Activated CD8-positive, alpha-beta memory T cell treated with anti-CD3 and anti-CD28 coated beads for 1 hour (primary cell): ENCODE measurements at places on chromosomes 16 and 17.

- DNase-seq = no peak
Observed at GRCh38 chr17:65864394-65864793, 302.9 kb upstream of the AXIN2 start.

DNA sequence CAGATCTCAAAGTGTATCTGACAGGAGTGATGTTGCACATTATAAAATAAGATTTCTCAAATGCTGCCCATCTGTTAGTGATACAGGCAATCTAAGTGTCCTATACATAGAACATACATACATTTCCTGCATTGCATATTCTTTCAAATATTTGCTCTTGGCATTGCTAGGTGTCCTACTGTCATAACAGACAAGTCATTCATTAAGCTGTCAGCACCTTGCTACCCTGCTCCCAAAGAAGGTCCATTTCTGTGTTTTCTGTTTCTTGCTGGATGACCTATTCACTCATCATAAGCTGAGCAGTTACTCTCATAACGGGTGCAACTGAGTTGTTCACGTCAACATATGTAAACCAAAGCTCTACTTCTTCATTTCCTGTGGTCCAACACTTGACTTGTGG is 719.0 kb downstream of the KCNJ2 start:
- no peak for DNase-seq

DNA sequence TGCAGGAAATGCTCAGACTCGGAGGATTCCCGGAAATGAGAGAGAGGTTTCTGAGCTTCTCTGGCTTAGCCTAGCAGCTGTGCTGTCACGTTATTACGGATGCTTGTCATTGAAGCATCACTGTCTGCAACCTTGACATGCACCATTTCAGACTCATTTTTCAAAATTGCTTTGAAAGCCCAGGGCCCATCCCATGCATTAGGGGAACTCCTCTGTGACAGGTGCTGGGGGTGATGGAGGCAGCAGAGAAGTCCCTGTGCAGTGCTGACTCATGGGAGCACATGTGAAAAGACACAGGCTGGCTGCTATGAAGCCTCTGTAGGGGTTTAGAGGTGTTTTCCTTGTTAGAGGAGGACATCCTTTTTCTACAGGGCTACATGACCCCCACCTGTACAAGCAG is 214.0 kb upstream of the MPHOSPH6 start:
- DNase-seq = no peak

GRCh38 chr16:572865-573650 is 3.3 kb downstream of the PIGQ start:
- DNase-seq = no peak

DNA sequence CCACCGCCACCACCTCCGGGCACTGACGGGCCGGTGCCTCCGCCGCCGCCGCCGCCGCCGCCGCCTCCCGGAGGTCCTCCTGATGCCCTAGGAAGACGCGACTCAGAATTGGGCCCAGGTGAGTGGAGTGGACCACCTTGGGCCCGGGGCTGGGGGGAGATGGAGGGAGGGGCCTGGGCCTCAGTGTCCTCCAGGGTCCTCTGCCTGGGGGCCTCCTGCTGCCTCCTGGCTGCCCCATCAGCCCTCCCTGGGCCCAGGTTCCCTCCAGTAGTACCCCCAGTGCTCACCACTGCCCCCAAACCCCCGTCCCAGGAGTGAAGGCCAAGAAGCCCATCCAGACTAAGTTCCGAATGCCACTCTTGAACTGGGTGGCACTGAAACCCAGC is 19.9 kb downstream of the SPATA32 start:
- no peak for DNase-seq

DNA sequence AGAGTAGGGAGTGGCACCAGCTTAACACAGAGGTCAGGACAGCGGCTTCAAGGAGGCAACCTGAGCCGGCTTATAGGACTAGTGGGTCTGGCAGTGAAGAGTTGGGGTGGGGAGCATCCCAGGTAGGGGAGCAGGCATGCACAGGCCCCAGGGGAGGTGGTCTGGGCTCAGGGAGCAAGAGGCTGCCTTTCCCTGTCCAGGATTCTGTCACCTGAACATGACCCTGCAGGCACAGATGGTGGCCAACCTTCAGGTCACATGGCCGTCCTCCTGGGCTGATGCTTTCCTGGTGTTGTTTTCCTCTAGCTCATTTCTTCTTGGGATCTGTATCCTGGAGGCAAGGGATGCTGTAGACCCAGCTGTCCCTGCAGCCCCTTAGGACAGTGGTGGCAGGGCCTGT is 3.5 kb upstream of the MYO15A start:
- DNase-seq = no peak

- DNase-seq = no peak
Observed at GRCh38 chr17:17227608-17228520, 9.1 kb downstream of the FLCN start.
